ENCODE measurements at places on chromosomes 13 and 19.

DNA sequence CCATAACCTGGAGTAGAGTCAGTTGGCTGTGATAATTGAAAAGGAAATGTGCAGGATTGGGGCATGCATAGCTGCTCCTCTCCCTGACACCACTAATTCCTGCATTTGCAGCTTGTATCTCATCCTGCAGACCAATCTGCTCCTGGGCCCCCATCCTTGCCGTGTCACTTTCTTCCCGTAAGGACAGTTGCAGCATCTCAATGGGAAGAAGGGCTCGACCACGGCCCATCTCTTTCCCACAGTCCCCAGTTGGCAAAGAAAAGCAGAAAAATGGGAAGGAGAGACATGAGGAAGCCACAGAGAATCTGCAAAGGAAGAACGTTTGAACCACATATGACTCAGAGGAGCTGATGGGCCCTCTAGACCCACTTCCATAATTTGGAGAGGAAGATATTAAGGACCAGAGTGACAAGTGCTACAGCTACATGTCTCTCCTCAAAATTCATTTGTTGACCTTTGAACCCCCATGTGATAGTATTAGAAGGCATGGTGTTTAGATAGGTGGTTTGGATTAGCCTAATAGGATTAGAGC, 1.8 kb upstream of the SIGLEC12 start:
- DNase-seq, result no peak

- no peak for DNase-seq
These were observed 230.2 kb upstream of the MAB21L1 start for GRCh38 chr13:35706721-35707120.

- DNase-seq, result peak; percentile 29
These were observed 15.1 kb downstream of the KCNRG start for GRCh38 chr13:50030315-50030714.

DNA sequence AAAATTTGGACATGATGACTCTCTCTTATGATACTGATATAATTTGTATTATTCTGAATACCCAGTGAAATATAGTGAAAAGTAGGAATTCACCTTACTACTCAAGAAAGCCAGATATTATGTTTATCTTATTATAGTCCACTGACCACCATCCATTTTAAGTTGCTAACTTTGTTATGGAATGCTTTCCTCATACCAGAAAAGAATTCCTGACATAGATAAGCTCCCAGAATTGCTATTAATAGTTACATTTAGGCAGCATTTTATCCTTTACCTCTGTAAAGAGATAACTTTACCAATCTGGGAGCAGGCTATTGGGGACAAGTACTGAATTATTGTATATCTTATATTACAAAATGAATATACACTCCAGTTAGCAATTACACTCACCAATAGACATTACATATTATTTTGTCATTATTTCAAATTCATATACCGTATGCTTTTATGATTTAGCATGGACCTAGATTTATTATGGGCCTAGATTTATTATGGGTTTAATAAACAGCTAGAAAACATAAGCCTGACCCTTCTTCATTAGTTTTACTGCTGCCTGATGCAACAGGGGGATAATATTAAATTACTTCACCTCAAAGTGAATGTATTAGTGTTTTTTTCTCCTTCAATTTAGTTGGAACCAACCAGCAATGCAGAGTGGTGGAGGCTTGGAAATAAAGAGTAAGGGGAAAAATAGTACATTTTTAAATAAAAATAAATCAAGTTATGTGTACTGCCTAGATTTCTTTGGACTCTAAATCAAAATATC, 1886.1 kb downstream of the PCDH9 start:
- DNase-seq, result no peak

- DNase-seq, result no peak
These were observed 571.2 kb downstream of the LIG4 start for GRCh38 chr13:107644136-107644535.
